Omental fat pad (tissue), 4 donors: ENCODE measurements at places on chromosomes 6 and 20. TPM values are rescaled to one million over a fixed set of nuclear protein-coding genes. Genes with fewer than 3 reads are reported as not detected.

DNA sequence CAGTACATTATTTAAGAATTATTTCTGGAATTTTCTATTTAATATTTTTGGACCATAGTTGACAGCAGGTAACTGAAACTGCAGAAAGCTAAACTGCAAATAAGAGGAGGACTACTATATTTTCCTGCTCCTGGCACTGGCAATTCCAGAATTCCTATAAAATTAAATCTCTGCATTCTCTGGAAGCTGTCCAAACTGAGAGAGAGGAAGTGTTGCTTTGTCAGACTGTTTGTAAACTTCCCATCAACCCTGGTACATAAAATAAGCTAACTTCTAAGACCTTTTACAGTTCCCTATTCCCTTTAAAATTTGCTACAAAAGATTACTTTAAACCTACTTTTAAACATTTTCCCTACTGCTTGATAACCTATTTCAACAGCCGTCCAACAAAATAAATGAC is 196.1 kb upstream of the RUNX2 start:
- no peak for DNase-seq

DNA sequence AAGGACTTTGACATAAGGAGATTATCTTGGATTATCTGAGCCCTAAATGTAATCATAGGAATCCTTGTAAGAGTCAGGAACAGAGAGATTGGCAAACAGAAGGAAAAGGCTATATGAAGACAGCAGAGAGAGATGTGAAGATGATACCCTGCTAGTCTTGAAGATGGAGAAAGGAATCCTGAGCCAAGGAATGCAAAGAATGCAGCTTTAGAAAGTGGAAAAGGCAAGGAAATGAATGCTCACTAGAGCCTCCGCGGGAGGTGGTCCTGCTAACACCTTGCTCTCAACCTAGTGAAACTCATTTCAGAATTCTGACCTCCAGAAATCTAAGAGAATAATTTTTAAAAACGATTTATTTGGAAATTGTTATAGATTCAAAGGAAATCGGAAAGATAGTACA is 117.1 kb downstream of the TBXT start:
- no peak for DNase-seq

DNA sequence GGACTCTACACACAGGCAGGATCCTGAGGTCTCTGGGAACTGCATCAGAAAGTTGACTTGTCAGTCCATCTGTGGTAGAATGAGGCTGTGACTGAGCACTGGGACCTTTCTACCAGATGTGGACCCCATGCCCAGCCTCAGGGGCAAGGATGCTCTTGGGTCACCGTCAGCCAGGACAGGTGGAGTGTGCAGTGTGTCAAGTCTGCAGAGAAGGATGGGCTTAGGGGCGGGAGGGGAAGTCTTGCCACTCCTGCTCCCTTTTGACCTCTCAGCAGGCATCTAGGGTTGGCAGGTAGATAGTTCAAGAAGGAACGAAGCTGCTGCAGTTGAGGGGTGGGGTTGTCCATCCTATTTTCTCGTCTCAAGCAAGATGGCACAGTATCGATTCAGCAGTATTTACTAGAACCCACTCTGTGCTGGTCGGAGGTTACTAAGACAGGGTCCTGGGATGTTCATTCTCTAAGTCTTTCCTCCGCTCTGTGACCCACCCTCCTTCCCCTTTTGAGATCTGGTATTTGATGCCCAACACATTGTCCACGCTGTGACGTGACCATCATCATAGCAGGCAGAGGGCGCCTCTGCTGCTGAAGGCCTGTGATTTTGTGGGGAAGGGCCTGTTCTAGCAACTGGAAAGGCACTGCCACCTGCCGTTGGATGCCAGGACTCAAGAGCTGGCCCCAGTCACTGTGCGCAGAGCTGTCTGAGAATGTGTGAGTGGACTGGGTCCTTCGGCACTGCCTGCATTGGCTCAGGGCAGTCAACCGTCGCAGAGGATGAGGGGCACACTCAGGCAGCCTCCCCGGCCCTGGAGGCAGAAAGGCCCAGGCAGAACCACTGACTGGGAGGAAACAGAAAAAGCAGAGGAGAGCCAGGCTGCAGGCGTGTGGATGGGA is 23.2 kb downstream of the RBCK1 start:
- DNase-seq, result no peak

GRCh38 chr6:95856876-95857364 is 158.9 kb upstream of the FUT9 start:
- DNase-seq, result no peak

DNA sequence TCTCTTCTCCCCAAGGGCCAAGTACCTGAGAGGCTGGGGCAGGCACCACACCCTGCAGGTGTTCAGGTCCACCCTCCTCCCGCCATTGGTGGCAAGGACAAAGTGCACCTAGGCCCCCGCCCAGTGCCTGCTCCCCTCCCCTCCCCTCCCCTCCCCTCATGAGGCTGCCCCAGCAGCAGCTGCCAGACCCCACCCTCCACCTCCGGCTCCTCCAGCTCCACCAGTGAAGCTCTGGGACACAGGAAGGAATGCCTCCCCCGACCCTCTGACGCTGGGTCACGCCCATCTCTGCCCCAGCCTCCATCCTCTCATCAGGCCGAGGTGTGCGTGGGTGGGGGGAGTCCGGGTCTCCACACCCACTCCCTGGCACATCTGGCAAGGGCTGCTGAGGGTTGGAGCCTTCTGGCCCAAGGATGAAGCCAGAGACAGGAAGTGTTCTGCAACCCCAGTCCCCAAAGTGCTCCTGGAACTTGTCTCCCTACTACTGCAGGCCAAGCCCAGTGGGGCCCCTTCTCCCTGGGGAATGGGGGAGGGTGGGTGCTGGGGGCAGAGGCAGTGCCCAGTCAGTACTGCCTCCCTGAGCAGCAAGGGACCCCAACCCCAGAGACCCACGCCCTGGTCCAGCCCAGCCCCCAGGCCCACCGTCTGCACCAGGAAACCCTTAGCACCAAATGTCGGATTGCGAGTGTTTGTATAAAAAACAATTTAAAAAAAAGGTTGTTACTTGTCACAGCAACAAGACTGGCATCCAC is 1.6 kb upstream of the UCKL1 start:
- no peak for DNase-seq

DNA sequence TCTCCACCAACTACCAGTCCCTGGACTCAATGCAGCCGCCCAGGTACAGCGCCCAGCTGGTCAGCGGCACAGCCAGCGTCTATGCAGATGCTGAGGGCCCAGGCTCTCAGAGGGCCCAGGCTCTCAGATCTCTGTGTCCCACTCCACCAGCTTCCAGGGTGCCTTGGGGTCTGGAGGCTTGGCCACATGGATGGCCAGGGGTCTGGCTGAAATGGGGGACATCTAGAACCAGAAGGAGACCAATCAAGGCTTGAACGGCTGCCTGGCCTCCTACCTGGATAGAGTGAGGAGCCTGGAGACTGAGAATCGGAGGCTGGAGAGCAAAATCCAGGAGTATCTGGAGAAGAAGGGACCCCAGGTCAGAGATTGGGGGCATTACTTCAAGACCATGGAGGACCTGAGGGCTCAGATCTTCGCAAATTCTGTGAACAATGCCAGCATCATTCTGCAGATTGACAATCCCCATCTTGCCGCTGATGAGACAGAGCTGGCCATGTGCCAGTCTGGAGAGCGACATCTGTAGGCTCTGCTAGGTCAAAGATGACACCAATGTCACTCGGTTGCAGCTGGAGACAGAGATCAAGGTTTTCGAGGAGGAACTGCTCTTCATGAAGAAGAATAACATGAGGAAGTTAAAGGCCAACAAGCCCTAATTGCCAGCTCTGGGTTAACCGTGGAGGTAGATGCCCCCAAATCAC is 44.1 kb upstream of the GRM4 start:
- DNase-seq, result no peak

DNA sequence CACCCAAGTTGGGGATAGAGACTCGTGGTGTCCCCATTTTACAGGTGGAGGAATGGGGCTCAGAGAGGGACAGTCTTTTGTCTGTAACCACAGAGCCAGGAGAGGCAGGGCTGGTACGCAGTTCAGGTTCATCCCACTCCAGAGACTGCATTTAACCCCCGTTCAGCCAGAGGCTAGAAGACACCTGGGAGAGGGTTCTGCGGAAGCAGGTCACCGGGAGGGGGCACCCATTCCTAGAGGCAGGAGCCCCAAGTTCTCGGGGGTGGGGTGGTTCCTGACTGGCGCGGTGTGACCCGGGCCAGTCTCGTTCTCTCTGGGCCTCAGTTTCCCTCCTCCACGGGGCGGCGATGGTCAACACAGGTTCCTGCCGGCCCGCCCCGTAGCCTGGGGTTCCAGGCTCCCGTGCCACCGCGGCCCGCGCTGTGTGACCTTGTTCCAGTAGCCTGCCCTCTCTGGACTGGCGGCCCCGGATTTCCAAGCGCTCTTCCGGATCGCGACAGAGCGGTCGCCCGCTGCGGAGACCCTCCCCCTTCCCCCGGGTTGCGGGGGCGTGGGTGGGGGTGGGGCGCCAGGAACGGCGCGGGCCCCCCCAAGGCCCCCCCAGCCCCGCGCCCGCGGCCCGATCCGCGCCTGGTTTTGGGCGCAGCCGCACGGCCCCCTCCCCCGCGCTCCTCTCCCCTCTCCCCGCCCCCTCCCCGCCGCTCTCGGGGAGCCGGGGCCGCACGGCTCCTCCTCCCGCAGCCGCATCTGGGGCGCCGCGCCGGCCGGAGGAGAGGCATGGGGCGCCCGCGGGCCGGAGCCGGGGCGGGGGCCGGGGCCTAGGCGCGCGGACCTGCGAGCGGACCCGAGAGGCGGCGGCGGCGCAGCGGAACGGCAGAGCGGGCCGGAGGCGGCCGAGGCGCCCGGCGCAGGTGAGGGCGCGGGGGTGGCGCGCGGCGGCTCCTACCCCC is at the start of gene DLGAP4:
DLGAP4 (plus strand) TSS at position 738 of the 950 bp plus-strand sequence. CDS start 125,379 bp downstream, outside the sequence.
- DNase-seq, result no peak

- no peak for DNase-seq
Measured at GRCh38 chr6:130537447-130537846, 171.6 kb downstream of the TMEM200A start.

DNA sequence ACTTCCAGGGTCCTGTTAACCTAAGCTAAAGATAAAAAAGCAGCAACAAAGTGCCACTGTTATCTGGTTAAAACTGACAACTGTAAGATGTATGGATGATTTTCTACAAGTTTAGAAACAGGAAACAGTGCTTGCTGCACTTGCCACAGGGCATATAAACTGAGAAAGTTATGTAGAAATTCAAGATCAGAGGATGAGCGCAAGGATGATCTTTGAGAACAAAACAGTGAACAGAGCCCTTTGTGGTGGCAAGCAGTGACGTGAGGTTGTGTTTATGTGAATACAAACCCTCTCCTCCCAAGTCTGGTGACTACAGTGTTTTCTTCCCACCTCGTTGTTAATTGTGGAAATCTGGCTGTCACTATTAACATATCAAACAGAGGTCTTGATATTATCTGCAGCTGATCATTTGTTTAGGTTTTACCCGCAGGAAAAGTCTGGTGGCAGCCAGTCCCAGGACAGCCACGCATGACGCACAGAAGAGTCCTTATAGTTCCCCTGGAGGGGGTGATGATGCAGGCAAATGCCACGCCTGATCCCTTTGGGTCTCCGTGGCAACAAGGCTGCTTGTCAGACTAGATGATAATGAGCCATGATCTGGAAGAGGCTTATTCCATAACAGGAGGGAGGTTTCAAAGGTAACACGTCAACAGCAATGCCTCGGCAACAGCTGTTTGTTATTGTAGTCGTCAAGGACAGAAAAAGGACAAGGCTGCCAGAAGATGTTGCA is 43.1 kb upstream of the TNFAIP3 start:
- DNase-seq, result no peak

- no peak for DNase-seq
Measured at GRCh38 chr20:39954621-39955020, 734.4 kb downstream of the MAFB start.

DNA sequence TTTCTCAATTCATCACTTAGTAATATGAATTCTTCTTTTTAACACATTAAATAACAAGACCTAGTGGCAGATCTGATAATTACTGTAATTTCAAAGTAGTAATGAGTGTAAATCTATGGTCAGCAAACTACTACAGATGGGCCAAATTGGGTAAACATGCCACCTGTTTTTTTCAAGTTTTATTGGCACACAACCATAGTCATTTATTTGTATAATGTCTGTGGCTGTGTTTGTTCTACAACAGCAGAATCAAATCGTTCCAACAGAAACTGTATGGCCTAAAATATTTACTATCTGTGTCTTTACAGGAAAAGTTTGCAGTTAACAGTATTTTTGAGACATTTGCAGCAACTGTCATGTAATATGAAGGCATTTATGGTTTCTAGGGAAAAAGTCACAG is 86.1 kb upstream of the EYA2 start:
- DNase-seq, result no peak

DNA sequence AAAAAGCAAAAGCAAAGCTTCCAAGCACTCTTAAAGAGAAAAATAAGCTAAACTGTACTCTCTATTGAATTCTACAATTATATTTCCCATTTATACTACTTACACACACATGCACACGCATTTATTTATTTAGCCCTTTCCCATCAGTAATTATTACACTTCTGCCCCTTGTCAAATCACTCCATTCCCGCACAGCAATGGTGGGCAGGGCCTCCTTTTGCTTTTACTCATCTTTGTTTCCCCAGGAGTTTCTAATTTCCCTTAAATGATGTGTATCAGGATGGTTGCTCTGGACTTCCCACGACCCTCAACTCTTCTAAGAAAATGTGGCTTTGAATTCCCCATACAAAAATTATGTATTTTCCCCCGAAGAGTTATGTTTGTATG is 19.9 kb downstream of the PXT1 start:
- DNase-seq, result no peak

DNA sequence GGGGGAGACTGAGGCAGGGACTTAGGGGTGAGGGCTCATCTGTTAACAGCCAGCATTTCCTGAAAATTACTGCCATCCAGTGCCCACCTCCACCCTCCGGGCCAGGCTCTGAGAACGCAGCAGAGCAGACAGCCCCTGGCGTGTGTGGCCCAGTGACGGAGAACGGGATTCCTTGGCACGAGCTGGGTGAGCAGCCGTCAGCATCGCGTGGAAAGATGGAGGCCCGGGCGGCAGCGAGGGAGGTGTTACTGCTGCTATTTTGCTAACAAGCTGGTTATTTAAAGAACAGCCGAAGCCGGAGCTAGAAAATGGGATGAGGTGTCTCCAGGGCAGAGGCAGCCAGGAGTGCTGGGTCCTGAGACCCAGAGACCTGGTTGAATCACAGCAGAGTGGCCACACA is 62.7 kb downstream of the DLGAP4 start:
- no peak for DNase-seq

GRCh38 chr6:155274533-155274932 is 10.7 kb downstream of the CLDN20 start:
- DNase-seq, result no peak

Gene JAG1
- 64.2 TPM for total RNA-seq

Gene TULP4
- total RNA-seq, result 76.7 TPM

Gene CRISP2
- total RNA-seq, result not detected

Gene C20orf141
- total RNA-seq, result 1.4 TPM

Gene OGFRL1
- total RNA-seq, result 78.5 TPM

Gene CPNE5
- total RNA-seq, result 0.47 TPM

Gene KCNK16
- total RNA-seq, result not detected

Gene CDC40
- 19.5 TPM for total RNA-seq

Gene FAM83C
- not detected for total RNA-seq
